ENCODE measurements at places on chromosomes 5 and 9.

DNA sequence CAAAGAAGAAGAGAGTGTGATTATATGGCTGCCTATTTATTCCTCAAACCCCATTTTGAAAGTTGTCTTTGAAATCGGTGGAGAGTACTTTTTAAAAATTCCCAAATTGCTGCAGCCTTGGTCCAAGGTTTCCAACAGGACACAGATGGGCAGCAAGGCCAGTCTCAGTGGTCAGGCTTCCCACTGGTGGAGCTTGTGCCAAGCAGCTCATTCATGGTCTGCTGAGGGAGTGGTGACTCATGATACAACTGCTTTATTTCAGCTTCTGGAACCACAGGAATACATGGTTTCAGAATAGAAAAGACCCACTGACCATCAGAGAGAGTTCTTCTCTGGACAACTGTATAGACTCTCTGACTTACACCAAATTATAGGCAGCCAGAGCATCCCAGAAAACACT lies 673.1 kb upstream of the KLF4 start:
- DNase-seq: no peak

- no peak for DNase-seq
Observed at GRCh38 chr5:172417130-172417841, 37.0 kb downstream of the SH3PXD2B start.

GRCh38 chr5:95927927-95928723 lies 33.5 kb downstream of the ELL2 start:
- peak; percentile 24 for DNase-seq

- no peak for DNase-seq
Observed at GRCh38 chr5:94402096-94402495, 216.3 kb downstream of the KIAA0825 start.

GRCh38 chr9:89759572-89759971 lies 154.8 kb downstream of the GADD45G start:
- DNase-seq: no peak

GRCh38 chr5:150082374-150082773 lies 4.0 kb downstream of the CSF1R start:
- DNase-seq: peak; percentile 18

DNA sequence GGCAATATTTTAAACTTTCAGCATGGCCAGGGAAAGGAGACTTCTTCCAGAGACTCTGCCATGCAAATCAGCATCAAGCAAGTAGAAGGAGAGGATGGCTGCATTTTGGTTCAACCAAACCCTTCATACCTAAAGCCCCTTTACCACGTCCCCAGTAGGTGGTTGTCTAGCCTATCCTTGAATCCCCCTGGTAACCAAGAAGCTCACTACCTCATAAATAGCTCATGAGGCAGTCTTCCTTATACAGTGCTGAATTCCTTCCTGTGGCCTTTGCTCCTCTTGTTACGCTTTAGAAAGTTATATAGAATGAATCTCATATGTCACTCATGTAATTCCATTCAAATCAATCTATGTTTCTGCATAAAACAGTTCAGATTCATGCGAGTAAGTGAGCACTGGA lies 289.5 kb upstream of the SLC30A5 start:
- DNase-seq: no peak

GRCh38 chr5:181044093-181044599 lies 4.1 kb downstream of the BTNL9 start:
- DNase-seq: no peak

DNA sequence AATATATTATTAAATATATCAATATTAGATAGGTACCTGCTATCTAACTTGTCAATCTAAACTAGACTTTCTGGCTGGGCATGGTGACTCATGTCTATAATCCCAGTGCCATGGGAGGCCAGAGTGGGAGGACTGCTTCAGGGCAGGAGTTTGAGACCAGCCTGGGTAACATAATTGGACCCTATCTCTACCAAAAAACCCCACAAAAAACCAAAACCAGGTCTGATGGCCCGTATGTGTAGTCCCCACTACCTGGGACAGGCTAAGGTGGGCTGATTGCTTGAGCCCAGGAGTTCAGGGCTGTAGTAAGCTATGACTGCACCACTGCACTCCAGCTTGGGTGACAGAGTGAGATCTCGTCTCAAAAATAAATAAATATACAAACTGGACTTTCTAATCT lies 55.0 kb downstream of the PJA2 start:
- DNase-seq: no peak

GRCh38 chr5:178453224-178453623 lies 137.0 kb downstream of the COL23A1 start:
- DNase-seq: no peak

DNA sequence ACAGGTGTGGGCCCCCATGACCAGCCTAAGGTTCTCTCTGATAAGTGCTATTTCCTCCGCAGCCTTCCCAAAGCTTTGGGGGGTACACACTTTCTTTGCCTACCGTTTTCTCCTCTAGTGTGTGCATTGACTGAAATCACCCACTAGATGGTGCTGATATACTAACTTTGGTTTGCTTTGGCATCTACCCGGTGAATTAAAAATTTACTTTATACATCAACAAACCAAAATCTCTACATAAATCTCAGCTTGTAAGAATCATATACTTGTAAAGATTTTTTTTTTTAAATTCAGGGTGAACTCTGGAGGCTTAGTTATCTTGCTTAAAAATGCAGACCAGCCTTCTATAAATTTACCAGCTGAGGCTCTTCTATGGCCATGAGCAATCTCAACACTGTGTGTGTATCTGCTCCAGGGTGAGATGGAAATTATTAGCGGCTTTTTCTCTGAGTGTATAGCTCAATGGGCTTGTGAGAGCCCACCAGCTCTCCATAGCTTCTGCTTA lies 475.7 kb upstream of the TNC start:
- DNase-seq: no peak

GRCh38 chr5:171386861-171387344 lies 746 bp upstream of the NPM1 start:
- DNase-seq: no peak

DNA sequence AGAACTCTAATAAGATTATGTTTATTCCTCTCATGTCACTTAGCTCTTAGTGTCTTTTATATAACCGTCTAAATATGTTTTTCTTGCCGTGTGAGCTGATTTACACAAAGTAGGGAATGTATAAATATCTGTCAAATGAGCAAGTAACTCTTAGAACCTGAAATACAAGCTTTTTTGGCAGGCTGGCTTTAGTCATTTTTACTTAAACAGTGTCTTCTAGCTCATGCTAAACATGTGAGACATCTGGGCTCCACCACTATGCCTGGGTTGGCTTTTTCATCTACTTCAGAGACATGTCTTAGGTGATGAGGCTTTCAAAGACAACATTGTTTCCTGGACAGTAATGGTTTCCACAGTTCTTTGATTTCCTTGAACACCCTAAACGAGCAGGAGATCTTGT lies 137.2 kb upstream of the ZNF608 start:
- DNase-seq: no peak

DNA sequence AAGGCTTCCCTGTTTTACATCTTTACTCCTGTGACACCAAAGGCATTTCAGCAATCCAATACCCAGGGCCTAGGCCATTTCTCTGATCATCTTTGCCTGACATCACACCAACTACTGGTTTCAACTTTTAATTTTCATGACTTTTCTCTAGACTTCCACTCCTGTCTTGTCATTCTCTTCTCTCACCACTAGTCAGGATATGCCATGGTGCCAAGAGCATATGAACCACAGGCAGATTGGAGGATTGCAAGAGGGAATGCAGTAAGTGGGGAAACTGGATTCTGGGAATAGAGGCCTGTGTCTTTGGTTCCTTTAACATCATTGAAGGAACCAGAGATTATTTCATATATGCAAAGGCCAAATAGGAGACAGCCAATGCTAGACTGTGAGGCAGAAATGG lies 69.3 kb downstream of the ANKRD31 start:
- no peak for DNase-seq

GRCh38 chr5:84445049-84445685 lies 60.5 kb upstream of the EDIL3 start:
- DNase-seq: no peak

All from stimulated activated naive B cell treated with anti-CD40 and anti-IgM and Interleukin-4, amounts not matched to agents 10 μg/mL and 1 μg/mL and 100 μg/mL, for 72 hours (primary cell).